ENCODE measurements at places on chromosomes 13 and 19.

DNA sequence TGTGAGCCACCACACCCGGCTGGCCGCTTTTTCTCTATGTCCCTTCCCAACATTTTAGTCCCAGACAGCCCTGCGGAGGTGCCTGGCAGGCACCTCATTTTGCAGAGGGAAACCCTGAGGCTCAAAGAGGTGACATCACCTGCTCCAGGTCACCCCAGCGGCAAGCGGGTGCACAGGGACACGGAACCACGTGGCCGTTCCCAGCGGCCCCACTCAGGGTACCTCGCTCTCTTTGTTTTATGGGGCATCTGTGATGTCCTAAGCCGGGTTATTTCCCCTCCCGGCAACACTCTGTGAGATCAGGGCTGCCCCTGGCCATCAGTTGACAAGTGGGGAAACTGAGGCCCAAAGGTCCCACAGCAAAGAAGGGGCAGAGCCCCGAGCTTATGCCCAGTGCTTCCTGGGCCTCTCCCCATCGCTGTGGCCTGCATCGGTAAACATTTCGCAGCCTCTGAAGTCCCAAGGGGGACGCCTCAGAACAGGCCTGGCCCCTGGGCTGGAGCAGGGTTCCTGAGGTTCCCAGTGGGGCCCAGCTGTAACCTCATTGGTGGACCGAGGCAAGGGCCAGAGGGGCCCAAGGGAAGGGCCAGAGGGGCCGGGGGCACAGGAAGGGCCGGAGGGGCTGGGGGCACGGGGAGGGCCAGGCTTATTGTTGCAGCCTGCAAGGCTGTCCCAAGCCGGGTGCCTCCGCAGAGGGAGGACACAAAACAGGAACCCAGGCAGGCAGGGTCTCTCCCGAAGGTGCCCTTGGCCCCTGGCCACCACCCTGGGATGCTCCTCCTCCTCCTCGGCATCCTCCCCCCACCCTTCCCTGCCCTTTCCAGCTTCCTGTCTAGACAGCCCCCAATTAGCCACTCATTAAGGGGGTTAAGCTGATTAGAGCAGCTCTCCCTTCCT is 39.0 kb downstream of the SMIM24 start:
- no peak for DNase-seq

DNA sequence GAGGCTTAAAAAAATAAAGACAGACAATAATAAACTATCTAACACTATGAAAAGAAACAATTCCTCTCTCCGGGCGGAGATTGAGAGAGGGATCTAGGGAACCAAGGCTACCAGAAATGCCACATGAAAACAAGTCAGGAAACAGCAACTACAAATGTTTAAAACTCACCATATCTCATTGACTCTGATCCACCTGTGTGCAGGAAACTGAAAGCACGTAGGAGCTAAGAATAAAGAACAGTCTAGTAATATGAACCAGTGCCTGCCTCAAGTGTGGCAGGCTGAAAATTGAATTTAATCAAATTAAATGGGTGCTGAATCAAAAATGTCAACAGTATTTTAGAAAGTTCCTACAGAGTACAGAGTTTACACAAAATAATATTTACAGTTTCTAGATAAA is 1701.0 kb downstream of the SLITRK5 start:
- no peak for DNase-seq

- DNase-seq, result no peak
Measured at GRCh38 chr13:73440296-73440895, 381.6 kb downstream of the KLF5 start.

DNA sequence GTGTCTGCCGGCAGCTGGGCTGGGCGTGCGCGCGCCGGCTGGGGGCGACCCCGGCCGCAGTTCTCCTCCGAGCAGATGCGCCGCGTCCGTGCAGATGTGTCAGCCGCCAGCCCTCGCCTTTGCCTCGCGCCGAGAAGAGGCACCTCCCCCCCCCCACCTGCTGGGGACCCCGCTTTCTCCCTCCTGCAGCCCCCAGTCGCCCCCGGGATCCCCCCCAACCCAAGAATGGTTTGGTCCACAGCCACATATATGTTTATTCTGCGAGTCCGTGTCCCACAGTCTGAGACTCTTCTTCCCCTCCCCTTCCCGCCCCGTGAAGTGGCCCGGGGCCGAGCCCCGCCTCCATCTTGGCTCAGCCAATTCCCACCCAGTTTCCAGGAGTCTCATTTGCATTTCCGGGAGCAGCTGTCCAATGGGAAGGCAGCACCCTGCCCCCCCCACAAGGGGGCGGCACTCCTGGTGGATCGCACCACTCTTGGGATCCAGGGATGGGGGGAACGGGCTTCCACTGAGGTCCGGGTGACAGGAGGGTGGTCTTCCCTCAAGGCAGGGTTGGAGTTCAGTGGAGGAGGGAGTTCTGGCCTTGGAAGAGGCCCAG is 8.6 kb downstream of the ISOC2 start:
- no peak for DNase-seq

GRCh38 chr19:15519433-15519976 is 11.2 kb downstream of the CYP4F22 start:
- no peak for DNase-seq

DNA sequence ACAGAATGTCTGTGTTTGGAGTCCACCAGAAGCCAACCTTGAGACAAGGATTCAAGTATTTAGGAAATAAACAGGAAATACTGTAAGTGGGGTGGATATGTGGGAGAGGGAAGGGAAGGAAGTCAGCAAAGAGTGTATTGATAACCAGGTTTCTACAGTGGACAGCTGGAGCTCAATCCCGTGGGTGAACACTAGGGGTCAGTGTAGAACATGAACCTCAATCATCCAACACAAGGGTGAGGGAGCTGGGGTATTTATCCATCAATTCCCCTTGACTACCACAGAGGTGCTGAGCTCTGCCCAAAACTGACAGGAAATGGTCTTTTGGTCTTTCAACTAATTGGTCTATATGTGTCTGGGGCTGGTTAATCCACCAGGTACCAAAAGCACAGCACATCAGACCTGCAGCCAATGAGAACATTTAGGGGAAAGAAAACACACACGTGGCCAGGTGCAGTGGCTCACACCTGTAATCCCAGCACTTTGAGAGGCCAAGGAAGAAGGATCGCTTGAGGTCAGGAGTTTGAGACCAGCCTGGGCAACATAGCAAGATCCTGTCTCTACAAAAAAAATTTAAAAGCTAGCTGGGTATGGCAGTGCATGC is 5.6 kb upstream of the SYDE1 start:
- DNase-seq, result no peak

- DNase-seq, result no peak
Measured at GRCh38 chr13:94343243-94343585, 136.3 kb downstream of the DCT start.

- DNase-seq, result no peak
Measured at GRCh38 chr13:114334305-114335053, 20.2 kb downstream of the CHAMP1 start.

GRCh38 chr13:110466266-110466915 is 95.1 kb downstream of the RAB20 start:
- DNase-seq, result no peak

- no peak for DNase-seq
Measured at GRCh38 chr19:10815007-10815536, 20.9 kb downstream of the TMED1 start.

DNA sequence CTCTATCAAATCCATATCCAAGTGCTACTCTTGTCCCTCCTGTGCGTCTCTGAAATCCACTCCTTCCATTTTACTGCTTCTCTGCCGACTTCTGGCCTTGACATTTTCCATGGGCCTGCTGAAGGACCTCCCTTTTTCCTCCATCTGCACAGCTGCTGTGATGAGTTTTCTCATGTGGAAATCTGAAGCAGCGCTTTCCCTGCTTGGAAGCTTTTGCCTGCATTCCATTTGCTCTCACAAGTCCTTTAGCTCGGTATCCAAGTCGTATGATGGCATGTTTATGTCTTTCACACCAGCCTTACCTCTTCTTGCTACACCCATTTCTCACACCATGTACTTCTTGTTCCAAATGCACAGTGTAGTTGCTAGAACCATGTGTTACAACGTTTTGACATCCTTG is 328.2 kb downstream of the GPC5 start:
- DNase-seq, result no peak

DNA sequence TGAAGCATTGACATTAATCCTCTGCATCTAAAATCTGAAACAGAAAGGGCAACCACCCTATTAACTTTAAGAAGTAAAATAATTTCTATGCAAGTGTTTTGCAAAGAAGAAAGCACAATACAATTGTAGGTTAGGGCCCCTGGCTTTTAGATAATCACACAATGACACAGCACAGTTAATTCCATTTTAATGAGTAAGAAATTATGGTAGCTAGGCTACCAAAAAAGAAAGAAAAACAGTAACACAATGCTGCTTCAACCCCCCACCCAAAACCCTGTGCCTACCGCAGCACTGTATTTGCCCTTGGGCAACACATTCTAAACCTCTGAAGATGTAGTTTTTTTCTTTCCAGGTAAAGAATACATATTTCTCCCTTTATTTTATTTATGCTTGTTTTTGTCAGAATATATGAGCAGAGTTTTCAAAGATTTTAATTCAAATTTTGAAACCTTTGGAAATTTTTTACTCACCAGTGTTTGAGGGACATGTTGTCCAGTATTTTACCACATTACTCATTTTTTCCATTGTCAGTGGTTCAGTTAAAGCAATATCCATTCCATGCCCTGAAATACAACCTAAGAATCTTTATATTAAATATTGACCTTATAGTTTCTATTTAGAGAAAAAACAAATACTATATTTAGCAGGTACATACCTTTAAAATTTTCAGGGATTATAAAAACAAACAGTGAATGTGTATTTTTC is 21.1 kb downstream of the SOHLH2 start:
- no peak for DNase-seq

GRCh38 chr13:41549491-41549890 is 92.1 kb downstream of the RGCC start:
- no peak for DNase-seq

DNA sequence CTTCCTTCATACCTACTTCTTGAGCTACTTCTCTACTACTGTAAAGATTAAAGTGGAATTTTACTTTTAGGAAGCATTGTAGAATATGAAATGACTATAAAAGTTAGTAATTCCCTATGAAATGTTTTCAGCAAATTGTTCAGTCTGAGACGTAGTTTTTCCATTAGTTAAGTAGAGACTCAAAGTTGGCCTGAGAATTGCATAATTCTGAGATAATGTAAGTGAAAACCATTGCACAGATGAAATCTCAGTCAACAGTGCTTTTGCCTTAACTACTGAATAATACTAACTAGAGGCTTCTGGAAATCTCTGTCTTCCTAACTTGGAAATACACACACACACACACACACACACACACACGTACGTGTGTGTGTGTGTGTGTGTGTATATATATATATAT is 125.9 kb downstream of the FGF14 start:
- DNase-seq, result no peak

- DNase-seq, result no peak
Measured at GRCh38 chr19:2325281-2326046, 2.9 kb downstream of the LSM7 start.

DNA sequence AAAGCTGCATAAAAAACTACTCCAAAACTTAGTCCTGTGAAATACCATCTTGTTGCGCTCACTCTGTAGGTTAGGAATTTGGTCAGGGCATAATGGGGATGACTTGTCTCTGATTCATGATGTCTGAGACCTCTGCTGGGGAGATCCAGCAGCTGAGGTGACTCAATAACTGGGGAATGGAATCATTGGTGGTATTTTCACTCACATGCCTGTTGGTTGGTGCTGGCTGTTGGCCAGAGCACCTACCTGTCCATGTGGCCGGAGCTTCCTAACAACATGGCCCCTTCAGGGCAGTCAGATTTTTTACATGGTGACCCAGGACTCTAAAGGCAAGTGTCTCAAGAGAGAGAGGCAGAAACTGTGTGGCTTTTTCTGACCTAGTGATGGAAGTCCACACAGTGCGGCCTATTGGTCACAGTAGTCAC is 7.4 kb upstream of the ESD start:
- DNase-seq, result no peak

DNA sequence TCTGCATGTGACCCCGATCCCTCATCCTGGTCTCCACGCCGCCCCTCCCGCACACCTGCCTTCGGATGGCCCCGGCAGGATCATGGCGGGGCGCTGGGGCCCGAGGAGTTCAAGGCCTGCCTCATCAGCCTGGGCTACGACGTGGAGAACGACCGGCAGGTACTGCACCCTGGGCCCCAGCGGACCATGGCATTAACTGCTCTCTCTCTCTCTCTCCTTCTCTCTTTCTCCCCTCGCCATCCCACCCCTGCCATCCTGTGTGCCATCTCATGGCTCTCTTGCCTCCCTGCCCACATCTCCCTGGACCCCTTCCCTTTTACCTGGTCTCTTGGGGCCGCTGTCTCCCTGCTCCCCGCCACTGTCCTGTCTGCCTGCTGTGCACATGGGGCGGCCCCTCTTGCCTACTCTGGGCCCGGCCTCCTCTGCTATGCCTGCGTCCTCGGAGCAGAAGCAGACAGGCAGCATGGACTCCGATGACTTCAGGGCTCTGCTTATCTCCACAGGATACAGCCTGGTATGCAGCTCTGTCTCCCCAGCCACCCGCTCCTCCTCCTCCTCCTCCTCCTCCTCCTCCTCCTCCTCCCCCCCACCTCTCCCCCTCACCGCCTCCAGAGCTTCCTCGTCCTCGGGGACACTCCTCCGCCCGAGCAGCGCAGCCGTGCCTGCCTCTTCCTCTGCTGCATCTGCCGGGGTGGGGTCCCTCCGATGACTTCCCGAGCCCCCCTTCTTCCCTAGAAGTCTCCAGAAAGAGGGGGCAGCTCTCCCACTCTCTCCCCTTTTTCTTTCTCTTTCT is 16.2 kb downstream of the CAPN12 start:
- DNase-seq, result no peak

DNA sequence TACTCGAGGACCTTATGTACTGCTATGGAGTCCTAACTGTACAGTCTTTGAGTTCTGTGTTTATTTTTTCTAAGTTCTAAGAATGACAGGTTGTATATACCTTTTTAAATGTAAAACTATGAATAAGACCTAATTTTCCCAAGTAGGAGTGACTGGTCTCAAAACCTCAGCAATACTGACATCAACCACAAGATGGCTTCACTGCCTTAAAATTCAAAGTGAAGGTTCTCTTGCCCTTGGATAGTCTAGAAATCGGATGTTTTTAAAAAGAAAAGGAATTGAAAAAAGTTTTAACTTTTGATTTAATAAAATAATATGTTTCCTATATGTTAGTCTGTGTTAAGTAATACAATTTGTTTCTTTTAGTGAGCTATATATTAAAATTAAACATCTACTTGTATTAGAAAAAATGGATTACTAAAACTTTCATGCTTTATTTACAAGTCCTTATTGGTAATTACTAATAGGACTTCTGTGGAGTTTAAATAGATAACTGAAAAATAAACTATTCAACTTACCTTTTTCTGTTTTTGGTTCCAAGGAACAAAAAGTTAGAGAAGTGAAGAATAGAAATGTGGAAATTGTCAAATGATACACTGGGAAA is 52.0 kb downstream of the TDRD3 start:
- no peak for DNase-seq

DNA sequence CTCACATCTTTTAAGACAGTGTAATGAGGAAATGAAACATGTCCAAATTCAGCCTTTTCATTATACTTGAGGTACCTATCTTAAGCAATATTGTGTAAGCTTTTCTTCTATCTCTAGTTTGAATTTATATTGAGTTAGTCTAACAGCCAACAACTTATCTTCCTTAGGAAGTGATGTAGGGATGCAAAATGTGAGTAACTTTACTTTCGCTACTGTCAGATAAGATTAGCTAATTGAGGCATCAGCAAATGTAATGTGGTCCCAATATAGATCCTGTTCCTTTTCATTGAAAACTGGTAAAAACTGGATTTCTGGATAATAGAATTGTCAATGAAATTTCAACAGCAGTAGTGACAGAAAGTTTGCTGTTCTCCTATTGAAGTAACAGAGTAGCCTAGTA is 902.2 kb downstream of the GPC5 start:
- no peak for DNase-seq

GRCh38 chr13:40121722-40122121 is 466.3 kb downstream of the COG6 start:
- DNase-seq, result no peak
